ENCODE measurements at places on chromosomes 6 and 20.

DNA sequence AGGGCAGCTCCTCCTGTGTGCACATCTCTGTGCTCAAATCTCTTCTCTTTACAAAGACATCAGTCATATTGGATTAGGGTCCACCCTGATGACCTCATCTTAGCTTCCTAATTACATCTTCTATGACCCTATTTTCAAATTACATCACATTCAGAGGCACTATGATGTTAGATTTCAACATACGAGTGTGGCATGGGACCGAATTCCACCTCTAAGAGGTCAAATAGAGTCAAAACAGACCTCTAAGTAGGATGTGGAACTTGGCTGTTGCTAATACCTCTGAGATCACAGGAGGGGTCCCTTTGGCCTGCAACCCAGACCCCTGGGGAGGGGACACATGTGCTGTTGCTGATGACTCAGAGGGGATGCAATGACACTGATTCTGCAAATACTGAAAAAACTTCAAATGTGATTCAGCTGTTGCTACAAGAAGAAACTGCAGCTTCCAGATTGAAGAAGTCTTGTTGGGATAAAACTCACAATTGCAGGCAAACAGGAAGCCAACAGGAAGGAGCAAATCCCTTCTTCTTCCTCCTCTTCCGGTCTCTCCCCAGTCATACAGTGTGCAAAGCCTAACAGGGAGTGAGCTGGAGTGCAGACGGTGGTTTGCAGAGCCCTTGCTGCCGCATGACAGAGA, 216.2 kb downstream of the MYLK4 start:
- no peaks in the 10 kb centered on the region for H3K4me1 ChIP-seq
- no peaks in the 10 kb centered on the region for H3K27me3 ChIP-seq

DNA sequence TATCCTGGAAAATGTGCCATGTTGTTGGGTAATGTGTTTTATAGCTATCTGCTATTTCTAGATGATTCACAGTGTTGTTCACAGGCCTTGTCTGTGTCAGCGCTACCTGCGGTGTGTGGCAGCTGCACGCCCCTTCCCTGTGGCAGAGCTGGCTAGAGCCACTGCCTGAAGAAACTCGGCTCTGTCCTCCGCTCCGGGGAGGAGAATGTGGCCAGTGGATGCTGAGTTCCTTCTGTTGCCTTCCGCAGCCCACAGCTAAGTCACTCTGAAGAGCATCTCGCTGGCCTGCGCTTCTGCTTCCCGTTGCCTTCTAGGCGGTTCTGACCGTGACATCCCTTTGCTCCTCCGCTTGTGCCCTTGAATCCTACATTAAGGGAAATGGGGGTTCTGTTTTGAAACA, 135.1 kb downstream of the PLG start:
- H3K36me3 ChIP-seq: no peaks in the 10 kb centered on the region
- no peaks in the 10 kb centered on the region for H3K4me1 ChIP-seq
- peak; percentile 60 for DNase-seq
- H3K4me3 ChIP-seq: no peak overlapping the region
- H3K27ac ChIP-seq: no peak overlapping the region
- H3K27me3 ChIP-seq: no peaks in the 10 kb centered on the region

- H3K27ac ChIP-seq: no peak overlapping the region
- no peaks in the 10 kb centered on the region for H3K4me1 ChIP-seq
- no peak overlapping the region for H3K4me3 ChIP-seq
These were observed 285.2 kb downstream of the UST start for GRCh38 chr6:149031859-149032598.

DNA sequence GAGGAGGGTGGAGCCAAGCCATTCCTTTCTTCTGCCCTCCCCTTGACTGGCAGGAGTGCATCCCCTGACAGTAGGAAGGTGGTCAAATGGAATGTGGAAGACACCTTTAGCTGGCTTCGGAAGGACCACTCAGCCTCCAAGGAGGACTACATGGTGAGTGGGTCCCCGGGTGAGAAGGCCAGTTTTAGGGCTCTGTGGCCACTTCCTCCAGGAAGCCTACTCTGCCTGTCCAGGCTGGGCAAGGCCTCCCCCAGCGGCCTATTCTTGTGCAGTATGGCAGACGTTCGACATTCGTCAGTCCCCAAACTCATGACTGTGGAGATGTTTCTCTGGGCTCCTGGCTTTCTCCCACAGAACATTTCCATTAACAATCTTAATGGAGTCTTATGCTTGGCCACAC, 9.1 kb downstream of the PCIF1 start:
- H3K4me3 ChIP-seq: no peak overlapping the region
- peaks cover 64% of the 10 kb centered on the region for H3K36me3 ChIP-seq
- H3K27ac ChIP-seq: no peak overlapping the region

GRCh38 chr6:112764377-112764776, 417.2 kb downstream of the RFPL4B start:
- no peak overlapping the region for H3K4me3 ChIP-seq
- no peak for DNase-seq
- H3K27ac ChIP-seq: no peak overlapping the region
- no peaks in the 10 kb centered on the region for H3K36me3 ChIP-seq

DNA sequence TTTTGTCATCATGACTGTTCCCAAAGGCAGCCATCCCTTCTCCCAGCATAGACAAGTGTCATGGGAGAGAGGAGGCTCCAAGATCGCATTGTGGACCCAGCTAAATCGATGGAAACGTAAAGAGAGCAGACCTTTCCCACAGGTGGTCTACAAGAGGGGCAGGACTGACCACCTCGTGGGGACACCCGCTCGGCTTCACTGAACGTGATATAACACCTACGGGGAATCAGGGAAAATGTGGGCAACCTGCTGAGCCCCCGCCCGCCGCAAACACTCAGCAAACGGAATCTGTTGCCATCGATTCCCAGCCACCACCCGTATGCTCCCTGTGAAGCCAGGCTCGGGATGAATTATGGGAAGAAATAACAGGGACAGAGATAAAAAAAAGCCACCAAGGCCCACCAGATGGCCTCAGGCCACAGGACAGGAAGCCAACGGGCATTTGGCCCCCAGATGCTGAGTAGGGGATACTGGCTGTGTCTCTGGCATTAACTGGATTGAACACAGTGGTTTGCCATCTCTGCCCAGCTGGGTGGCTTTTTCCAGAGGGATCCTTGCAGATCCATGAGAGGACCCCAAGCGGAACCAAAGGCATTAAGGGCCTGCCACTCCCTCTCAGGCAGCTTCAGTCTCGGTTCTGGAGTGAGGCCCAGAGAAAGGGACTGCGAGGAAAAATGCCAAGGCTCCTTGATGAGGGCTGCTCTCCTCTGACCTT, 44.4 kb downstream of the BMP7 start:
- peaks cover 32% of the 10 kb centered on the region for H3K36me3 ChIP-seq
- H3K27me3 ChIP-seq: no peaks in the 10 kb centered on the region
- H3K27ac ChIP-seq: no peak overlapping the region

DNA sequence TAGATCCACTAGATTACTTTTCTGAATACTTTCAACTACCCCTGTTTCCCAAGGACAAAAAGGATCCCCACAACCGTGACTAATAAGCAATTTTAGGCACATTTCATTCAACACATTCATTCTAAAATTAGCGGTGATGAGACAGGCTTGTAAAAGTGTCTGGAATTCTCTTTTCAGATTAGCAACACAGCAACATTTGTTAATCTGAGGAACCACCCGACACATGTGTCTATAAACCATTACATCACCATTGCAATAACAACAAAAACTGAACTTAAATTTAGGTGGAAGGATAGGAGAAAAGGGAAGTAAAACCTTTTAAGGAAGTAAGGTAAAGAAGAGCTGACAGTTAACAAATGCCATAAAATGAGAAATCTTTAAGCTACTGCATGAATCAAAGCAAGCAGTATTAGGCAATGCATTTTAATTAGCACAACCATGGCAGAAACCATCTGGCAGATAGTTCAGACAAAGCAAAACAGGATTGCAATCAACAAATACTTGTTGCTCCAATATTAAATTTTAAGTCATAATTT, 49.1 kb downstream of the MAP3K7 start:
- peak overlapping the region; percentile 64 for H3K27ac ChIP-seq
- H3K4me1 ChIP-seq: peaks cover 9% of the 10 kb centered on the region
- H3K36me3 ChIP-seq: peaks cover 35% of the 10 kb centered on the region
- H3K27me3 ChIP-seq: no peaks in the 10 kb centered on the region
- no peak overlapping the region for H3K4me3 ChIP-seq

DNA sequence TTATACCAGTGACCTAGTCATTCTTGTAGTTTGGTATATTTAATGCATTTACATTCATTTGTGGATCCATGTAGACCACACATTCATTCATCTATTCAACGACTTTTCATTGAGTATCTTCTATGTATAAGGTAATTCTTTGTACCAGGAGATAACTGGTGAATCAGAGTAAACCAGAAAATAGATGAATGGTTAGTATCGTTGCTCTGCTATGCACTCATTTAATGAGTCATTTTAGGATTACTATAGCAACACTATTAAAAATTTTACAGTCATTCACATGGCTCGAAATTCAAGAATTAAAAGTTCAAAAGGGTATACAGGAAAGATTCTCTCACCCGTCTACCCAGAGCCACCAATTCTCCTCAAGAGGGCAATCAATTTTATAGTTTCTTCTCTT, 26.8 kb downstream of the DOK5 start:
- H3K4me3 ChIP-seq: no peak overlapping the region
- no peak for DNase-seq
- H3K36me3 ChIP-seq: no peaks in the 10 kb centered on the region
- H3K4me1 ChIP-seq: no peaks in the 10 kb centered on the region
- H3K27ac ChIP-seq: no peak overlapping the region

DNA sequence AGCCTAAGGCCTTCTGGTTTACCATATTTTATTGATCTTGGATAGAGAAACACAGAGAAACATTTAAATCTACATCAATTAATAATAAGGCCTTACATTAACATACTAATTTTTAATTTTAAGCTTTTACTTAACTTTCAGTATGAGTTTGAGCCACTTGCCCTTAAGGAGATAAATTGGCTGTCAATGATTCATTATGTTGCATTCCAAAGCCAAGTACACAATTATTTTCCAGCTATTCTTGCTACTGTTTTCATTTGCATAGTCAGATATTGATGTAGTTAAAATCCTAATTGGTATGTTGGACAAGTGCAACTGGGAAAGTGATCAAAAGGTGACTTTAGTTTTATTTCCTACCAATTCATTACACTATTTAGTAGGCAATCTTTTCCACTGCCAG, 58.2 kb downstream of the MOCS1 start:
- H3K27me3 ChIP-seq: peaks cover 5% of the 10 kb centered on the region
- H3K4me3 ChIP-seq: no peak overlapping the region
- H3K36me3 ChIP-seq: no peaks in the 10 kb centered on the region

DNA sequence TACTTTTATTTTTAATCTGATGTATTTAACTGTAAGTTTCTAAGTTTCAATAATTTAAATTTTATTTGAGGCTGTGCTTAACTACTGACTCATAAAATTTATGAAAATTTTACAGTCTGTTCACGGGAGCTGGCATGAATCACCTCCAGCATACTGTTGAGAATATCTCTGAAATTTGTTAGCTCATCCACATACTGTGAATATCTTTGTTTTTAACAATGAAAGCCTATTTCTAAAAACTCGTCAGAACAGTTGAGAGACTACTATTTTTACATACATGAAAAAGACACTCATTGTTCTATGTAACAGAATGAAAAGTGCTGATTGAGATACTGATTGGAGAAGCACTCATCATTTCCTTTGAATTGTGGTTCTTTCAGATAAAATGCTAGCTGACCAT, 749.3 kb downstream of the TENT5A start:
- no peak overlapping the region for H3K4me3 ChIP-seq
- no peaks in the 10 kb centered on the region for H3K36me3 ChIP-seq
- no peak for DNase-seq
- no peak overlapping the region for H3K27ac ChIP-seq
- no peaks in the 10 kb centered on the region for H3K4me1 ChIP-seq
- no peaks in the 10 kb centered on the region for H3K27me3 ChIP-seq

DNA sequence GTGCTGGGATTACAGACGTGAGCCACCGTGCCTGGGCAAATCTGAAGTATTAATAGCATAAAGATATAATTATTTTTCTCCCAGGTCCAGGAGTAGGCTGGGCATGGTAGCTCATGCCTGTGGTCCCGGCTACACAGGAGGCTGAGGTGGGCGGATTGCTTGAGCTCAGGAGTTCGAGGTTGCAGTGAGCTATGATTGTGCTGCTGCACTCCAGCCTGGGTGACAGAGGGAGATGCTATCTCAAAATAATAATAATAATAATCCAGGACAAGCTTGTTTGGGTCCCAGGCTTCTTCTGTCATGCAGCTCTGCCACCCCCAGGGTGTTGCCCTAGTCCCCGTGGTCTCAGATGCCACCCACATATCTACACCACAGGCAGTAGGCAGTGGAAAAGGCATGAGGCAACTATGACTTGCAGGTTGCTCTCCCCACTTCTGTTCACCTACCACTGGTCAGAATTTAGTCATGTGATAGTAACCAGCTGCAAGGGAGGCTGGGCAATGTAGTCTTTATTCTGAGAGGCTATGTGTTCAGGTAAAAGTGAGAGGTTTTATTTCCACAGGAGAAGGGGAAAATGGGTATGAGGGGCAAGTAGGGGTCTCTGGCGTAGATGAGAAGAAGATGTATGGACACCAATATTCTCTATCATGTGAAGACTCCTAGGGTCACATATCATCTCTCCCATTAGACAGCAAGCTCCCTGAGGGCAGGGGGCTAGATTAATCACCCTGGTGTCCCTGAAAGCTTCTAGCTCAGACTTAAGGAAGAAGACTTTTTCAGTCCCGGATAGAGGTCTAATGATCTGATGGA, 25.7 kb downstream of the TCF15 start:
- no peak overlapping the region for H3K4me3 ChIP-seq
- no peaks in the 10 kb centered on the region for H3K36me3 ChIP-seq
- H3K4me1 ChIP-seq: no peaks in the 10 kb centered on the region
- no peak for DNase-seq

DNA sequence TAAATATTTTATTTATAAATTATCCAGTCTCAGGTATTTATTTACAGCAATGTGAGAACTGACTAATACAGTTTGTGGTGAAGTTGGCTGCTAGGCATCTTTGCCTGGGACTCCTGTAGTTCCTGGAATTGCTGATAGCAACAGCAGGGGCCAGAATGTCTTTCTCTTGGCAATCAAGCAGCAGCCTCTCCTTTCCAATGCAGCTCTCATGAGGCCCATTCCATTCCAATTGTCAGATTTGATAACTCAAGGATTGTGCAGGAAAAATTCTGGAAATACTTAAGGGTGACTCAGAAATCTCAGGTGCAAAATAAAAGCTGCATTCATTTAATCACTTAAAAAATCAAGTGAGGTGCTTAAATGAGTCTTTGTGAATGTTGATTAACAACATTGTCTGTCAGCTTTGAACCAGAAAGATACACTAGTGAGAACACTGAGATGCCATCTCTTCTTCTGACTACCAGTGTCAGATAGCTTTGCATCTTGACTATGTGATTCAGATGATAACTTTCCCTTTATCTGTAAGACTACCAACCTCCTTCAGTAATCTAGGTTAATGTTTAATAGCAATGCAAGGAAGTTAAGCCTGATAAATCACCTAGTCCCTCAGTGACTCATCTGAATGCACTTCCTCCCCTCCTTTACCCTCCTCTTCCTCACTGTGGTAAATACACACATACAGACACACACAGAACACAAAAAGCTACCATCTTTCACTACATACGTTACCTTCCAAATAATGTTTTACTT, 32.1 kb upstream of the COL21A1 start:
- DNase-seq: peak; percentile 53
- peak overlapping the region; percentile 35 for H3K27ac ChIP-seq
- no peaks in the 10 kb centered on the region for H3K36me3 ChIP-seq
- H3K27me3 ChIP-seq: no peaks in the 10 kb centered on the region
- H3K4me3 ChIP-seq: peak overlapping the region; percentile 23
- H3K4me1 ChIP-seq: peaks cover 5% of the 10 kb centered on the region

- no peak overlapping the region for H3K27ac ChIP-seq
- no peak for DNase-seq
- no peaks in the 10 kb centered on the region for H3K36me3 ChIP-seq
- no peak overlapping the region for H3K4me3 ChIP-seq
- H3K27me3 ChIP-seq: no peaks in the 10 kb centered on the region
- H3K4me1 ChIP-seq: no peaks in the 10 kb centered on the region
These were observed 380.1 kb upstream of the SOX4 start for GRCh38 chr6:21213492-21213891.

Measured in endodermal cell (in vitro differentiated cells).